ENCODE measurements at places on chromosomes 13 and 19.

DNA sequence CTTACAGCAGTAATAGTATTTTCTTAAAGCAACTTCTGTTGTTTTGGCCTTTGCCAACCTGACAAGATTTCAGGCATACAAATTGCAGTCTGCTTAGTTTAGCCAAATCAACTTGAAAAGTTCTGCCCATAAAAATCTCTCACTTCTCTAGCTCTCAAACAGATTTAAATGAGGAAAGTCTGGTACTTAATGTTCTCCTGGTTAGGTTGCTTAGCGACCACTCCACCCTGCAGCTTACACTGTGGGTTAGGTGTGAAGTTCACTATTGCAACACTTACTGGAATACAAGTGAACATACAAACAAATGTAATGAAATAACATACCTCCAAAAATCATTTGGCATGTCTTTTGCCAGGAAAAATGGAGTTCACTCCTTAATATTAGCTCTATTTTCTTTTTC is 178.7 kb upstream of the PCDH9 start:
- DNase-seq, result no peak

DNA sequence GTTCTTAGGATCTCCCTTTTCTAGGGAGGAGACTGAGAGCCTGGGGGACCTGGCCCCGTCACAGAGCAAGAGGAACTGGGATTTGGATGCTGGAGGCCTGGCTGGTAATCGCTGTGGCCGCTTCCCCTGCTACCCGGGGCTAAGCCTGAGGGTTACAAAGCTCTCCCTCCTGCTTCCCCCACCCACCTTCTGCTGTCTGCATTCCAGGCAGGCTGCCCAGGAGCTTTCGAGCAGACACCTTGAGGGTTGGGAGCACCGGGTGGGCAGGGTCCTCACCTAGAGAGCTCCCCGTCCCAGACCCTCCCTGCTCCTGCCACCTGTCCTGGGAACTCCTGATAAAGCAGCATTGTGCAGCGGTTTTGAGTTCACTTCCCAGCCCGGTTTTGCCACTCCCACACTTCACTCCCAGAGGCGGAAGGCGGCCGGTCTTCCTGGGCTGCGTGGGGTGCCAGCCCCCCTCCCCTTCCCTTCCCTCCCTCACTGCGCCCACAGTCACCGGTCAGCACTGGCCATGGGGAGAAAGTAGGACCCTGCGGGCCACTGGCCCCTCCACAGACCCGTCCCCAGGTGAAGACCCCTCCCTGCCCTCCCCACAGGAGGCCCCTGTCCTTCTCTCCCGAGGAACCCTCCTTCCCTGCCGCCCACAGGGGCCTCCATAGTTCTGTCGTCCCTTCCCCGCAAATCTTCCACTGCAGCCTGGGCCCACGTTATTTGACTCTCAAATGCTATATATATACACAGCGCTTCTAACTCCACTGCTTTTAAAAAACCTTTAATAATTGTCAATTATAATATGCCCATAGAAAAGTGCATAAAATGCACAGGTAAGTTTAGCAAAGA is 8.1 kb downstream of the PAK4 start:
- no peak for DNase-seq

DNA sequence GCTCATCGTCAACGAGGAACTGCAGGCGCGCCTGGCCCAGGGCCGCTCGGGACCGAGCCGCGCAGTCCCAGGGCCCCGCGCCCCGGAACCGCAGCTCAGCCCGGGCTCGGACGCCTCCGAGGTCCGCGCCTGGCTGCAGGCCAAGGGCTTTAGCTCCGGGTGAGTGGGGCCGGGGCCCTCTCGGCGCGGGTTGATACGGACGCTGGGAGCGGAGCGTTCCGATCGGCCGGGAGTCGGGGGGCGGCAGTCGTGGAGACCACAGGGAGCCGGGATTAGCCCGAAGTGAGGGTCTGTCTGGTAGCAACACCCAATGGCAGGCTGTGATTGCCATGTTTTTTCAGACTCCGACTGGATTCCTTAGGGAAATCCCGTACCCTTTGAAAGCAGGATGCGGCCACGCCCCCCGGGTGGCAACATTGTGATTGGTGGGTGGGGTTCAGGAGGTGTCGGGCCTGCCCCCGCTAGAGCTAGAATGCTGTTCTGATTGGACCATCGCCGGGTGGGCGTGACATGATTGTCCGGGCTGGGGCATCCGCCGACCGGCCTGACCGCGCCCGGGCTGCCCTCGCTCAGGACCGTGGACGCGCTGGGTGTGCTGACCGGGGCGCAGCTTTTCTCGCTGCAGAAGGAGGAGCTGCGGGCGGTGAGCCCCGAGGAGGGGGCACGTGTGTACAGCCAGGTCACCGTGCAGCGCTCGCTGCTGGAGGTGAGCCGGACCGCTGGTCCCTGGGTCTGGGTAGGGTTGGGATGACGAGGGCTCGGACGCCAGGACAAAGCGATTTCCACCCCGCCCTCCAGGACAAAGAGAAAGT is 11.3 kb downstream of the EPS8L1 start:
- peak; percentile 23 for DNase-seq

DNA sequence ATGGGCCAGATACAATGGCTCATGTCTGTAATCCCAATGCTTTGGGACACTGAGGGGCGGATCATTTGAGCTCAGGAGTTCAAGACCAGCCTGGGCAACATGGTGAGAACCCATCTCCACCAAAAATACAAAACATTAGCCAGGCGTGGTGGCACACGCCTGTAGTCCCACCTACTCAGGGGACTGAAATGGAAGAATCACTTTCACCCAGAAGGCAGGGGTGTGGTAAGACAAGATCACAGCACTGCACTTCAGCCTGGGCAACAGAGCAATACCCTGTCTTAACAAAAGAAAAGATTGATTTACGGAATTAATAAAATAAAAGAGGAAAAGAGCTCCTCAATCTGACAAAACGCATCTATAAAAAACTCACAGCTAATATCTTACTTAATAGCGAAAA is 22.7 kb downstream of the USP12 start:
- no peak for DNase-seq

- DNase-seq, result no peak
Measured at GRCh38 chr19:5040544-5041167, 71.7 kb downstream of the KDM4B start.

- no peak for DNase-seq
Measured at GRCh38 chr13:78192716-78193115, 274.1 kb upstream of the EDNRB start.

- DNase-seq, result no peak
Measured at GRCh38 chr19:46533621-46534081, 38.0 kb upstream of the PNMA8B start.

DNA sequence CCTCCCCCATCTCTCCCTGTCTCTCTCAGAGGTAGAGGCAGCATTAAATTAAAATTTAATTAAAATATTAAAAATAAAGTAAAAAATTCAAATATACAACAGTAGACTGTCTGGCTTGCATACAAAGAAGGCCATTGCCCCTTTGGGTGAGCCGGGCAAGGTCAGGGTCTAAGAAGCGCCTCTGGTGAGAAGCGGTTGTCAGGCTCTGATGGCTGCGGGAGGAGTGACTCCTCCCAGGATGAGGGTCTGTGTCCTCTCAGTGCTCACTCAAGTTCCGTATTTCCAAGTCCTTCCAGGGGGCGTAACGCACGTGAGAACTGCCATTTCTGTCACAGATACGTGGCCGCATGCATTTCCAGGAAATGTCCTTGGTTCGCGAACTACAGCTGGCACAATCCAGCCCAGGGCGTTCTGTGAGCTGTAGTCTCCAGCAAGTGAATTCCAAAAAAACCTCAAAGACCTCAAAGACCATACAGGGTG is 737 bp upstream of the ZNF181 start:
- peak; percentile 17 for DNase-seq

GRCh38 chr13:112573710-112574109 is 14.2 kb downstream of the TUBGCP3 start:
- DNase-seq, result no peak

DNA sequence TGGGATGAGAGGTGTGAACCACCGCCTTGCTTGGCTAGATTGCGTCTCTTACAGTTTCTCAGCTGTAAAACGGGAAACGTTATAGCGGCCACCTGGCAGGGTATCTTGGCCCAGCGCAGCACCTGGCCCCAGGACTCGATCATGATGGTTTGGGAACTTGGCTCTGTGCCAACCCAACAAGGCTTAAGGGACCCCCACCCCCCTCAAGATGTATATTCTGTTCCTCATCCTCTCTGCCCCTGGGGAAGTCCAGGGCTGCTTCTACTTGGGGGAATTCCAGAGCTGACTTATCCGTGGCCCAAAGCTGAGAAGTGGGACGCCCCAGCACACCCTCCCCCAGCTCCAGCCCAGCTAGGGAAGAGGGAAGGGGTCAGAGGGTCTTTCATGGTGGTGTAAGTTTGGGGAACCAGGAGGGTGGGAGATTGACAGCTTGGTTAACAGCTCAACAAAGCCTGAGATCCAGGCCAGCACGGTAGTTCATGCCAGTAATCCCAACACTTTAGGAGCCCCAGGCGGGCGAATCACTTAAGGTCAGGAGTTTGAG is 695 bp downstream of the ICAM1 start:
- DNase-seq, result peak; percentile 34

DNA sequence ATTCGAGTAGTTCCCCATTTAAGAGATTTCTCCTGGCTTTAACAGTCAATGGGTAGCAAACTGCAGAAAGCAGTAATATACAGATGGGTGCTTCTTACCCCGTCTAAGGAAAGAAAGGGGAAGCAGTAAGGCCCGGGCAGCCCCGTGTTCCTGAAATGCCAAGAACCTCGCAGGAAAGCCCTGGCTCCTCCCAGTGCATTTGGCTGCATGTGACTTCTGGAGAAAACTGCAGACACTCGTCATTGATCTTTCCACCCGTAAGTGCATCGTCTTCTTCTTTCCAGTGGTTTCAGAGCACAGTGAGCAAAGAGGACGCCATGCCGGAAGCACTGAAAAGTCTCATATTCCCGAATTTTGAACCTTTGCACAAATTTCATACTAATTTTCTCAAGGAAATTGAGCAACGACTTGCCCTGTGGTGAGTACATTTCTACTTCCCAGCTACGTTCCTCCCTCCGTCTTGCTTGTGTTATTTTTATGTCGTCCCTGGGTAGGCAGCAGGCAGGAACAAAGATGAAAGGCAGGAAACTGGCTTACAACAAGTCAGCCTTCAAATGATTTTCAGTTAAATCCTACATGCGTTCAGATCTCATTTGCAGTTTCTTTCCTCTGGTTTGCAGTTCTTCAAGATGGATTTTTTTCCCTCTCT is 165.2 kb downstream of the STK24 start:
- no peak for DNase-seq

- DNase-seq, result peak; percentile 30
Measured at GRCh38 chr19:2507109-2507508, 31.2 kb downstream of the GADD45B start.

DNA sequence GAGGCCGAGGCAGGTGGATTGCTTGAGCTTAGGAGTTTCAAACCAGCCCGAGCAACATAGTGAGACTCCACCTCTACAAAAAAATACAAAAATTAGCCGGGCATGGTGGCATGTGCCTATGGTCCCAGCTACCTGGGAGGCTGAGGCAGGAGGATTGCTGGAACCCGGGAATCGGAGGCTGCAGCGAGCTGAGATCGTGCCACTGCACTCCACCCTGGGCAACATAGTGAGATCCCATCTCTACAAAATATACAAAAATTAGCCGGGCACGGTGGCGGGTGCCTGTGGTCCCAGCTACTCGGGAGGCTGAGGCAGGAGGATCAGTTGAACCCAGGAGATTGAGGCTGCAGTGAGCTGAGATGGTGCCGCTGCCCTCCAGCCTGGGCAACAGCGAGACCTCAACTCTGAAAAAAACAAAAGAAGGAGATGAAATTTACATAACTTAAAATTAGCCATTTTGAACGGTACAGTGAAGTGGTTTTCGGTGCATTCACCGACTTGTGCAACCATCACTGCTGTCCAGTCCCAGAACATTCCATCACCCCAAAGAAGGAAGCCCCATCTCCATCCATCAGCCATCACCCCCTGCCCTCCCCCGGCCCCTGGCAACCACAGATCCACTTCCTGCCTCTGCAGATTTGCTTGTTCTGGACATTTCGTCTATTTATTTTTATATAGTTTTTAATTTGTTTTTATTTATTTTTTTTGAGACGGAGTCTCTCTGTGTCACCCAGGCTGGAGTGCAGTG is 1.6 kb upstream of the AZU1 start:
- no peak for DNase-seq

- DNase-seq, result no peak
Measured at GRCh38 chr13:103471896-103472295, 405.7 kb upstream of the SLC10A2 start.

- DNase-seq, result peak; percentile 20
Measured at GRCh38 chr19:7191946-7192691, 102.1 kb downstream of the INSR start.

GRCh38 chr13:72559716-72560115 is 167.7 kb downstream of the MZT1 start:
- no peak for DNase-seq

GRCh38 chr19:18156841-18157464 is 4.0 kb downstream of the PIK3R2 start:
- DNase-seq, result no peak

DNA sequence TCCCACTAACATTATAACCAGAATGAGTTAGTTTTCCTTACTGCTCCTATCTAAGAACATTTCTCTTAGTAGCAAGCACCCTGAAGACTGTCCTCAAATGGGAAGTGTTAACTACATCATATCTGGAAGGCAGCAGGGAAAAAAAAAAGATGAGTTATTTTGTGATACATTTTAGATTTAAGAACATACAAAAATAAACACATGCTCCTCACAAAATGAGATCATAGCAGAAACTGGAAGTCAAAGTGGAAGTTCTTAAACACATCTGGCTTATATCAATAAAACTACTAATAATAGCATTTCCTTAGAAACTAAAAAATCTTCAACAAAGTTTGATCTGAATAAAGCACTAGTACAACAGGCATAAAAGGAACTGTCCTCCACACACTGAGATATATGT is 70.4 kb downstream of the SLITRK6 start:
- DNase-seq, result no peak

DNA sequence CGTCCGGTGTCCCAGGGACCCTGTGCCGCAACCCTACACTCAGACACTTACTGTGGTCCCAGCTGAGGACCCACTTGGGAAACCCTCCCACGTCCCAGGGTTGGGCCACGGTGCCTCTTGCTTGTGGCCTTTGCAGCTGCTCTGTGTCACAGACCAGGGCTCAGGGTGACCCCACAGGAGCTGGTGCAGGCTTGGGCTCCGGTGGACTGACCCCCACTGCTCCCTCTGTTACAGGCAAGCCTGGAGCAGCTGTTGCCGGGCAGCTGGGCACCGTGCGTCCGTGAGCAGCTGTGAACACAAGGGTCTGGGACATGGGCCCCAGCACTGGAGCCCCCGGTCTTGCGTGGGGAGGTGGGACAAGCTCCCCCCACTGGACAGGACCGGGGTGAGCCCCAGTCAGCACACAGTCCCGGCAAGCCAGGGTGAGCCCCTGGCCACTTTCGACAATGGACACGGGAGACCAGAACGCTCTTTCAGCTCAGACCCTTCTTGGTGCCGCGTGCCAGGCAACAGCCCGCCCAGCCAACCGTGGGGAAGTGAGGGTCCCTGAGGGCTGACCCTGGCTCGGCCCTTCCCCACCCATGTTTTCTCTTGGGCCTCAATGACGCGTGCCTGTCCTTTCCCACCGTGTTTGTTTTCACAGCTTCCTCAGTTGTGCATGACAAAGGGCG is 65.7 kb upstream of the C13orf46 start:
- DNase-seq, result no peak

Measured in effector CD4-positive, alpha-beta T cell (primary cell).